HuH-7.5 (cell line): ENCODE measurements at places on chromosomes 16 and 17.

DNA sequence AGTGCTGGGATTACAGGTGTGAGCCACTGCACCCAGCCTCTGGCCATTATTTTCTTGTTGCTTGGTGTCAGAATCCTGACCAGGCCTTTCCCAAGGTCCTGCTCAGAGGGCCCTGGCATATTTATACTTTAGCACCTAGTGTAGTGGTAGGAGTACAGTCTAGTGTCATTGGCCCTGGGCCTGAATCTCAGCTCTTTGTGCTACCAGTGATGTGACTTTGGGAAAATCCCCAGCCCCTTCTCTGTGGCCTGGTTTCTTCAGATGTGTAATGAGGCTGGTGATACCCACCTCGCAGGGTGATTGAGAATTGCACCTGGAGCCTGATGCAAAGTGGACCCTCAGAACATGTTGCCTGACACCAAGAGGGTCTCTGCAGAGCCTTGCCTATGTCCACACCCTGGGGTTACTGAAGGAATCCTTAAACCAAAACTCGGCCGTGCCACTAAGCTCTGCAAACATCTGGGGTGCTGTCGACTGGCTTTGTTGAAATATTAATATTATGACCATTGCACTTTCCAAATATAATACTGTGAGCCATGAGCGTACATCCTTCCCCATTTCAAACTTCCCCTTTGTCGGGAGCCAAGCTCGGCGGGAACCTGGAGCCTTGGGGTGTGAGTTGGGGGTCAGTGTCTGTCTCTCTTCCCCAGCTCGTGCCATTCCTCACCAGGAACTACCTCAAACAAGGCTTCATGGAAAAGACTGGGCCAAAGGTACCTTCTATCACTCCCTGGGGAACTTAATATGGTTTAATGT is 18.0 kb upstream of the RNF135 start:
- no peak for DNase-seq

GRCh38 chr17:5843366-5844026 is 226.7 kb upstream of the WSCD1 start:
- no peak for DNase-seq

DNA sequence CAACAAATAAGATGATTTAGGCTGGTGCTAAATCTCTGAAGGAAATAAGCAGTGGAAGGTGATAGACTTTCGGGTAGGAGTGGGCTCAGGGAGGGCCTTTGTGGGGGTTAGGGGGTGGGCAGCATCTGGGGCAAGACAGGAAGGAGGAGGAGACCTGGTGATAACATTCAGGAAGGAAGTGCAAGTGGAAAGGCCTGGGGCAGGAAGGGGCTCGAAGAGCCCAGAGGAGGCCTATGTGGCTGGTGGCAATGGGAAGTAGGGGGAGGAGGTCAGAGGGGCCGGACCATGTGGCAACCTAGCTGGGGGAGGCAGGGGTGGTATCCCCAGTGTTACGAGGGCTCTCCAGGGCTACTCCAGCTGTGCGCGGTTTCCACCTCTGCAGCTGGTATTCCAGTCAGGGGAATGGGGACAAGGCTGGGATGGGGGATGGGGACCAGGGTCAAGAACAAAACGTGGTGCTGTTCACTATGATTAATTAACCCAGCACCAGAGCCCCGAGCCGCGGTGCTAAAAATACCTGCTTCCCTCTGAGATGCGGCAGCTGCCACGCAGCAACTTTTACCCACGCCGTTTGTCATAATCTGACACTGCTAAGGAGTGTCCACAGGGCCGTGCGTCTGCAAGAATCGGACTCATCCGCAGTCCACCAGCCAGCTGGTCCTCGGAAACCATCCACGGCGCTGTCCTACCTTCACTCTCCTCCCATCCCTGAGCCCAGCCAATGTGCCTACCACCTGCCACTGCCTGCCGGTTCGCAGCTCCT is 5.2 kb upstream of the CCDC182 start:
- DNase-seq, result no peak

DNA sequence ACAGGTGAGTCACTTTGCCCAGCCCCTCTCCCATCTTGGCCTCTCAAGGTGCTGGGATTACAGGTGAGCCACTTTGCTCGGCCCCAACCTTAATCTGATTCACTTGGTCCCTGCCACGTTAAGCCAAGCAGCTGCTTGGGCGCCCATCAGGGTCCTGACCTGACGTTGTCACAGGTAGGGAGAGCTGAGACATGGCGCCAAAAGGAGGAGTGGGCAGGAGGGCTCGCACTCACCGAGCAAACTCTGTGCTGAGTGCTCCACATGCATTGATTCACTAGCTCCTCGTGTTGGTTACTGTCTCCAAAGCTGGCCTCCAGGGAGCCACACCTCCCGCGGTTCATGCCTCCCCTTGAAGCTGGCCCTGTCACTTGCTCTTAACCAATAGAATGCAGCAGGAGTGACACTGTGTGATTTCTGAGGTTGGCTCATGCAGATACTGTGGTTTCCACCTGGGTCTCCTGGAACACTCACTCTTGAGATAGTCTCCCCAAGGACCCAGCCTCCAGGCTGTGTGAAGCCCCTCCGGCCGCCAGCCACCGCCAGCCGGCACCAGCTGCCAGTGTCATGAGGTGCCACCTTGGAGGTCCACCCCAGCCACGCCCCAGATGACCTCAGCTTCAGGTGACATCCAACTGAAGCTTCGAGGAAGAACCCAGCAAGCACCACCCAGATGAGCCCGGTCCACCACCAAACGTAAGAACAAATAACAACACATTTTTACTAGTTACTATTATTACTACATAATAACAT is 223.0 kb downstream of the GSG1L start:
- no peak for DNase-seq

GRCh38 chr17:5050278-5050677 is 15.1 kb upstream of the SLC52A1 start:
- DNase-seq, result no peak

- no peak for DNase-seq
Observed at GRCh38 chr17:44794851-44795413, 35.2 kb downstream of the GJC1 start.

- no peak for DNase-seq
Observed at GRCh38 chr16:27464626-27465482, 62.9 kb downstream of the IL21R start.

DNA sequence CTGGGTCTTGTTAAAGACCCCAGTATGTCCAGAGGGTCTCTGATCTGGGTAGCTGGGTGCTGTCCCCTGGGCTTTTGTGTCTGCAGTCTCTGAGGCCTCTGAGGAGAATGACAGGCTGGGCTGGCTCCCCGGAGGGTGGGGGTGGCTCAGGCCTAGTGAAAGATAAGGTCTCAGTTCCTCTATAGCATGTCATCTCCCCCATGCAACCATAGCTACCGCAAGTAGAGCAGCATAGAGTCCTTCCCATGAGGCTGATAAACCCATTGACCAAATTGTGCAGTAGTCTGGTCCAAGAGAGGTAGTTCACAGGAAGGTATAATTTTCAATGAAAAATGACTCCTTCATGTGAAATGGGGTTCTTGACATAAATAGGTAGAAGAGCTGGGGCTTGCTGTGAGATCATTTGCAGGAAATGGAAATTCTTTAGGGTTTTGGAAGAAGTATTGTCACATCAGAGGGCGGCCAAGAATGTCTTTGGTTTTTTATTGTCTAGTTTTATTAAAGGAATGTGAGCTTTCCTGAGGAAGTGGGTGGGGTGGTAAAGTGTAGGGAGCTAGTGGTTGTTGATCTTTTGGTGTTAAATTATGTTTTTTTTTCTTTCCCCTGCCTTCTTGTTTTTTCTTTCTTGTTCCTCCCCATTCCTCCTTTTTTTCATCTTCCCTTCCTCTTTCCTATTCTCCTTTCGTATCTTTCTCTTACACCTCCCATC is 21.0 kb downstream of the SLC7A6OS start:
- DNase-seq, result no peak

GRCh38 chr16:71480956-71481355 is 8.2 kb downstream of the ZNF19 start:
- DNase-seq, result no peak

DNA sequence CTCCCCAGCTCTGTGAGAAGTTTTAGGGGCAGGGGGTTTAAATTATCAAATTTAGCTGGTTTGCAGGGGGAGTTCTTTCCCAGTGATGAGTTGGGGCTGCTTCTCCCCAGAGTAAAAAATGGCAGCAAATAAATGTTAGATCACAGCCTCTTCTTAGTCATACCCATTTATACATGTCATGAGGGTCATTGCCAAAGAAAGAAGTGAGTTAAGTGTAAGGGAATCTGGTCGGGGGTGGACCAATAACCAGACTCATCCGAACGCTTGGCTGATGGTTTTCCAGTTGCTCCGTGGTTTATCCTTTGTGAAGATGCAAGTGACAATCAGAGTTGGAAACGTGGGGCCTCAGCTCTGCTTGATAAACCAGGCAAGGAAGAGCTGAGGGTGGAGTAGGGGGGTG is 87.1 kb downstream of the PLXDC1 start:
- no peak for DNase-seq

- peak; percentile 63 for DNase-seq
Observed at GRCh38 chr16:67278773-67279295, 498 bp upstream of the PLEKHG4 start.

DNA sequence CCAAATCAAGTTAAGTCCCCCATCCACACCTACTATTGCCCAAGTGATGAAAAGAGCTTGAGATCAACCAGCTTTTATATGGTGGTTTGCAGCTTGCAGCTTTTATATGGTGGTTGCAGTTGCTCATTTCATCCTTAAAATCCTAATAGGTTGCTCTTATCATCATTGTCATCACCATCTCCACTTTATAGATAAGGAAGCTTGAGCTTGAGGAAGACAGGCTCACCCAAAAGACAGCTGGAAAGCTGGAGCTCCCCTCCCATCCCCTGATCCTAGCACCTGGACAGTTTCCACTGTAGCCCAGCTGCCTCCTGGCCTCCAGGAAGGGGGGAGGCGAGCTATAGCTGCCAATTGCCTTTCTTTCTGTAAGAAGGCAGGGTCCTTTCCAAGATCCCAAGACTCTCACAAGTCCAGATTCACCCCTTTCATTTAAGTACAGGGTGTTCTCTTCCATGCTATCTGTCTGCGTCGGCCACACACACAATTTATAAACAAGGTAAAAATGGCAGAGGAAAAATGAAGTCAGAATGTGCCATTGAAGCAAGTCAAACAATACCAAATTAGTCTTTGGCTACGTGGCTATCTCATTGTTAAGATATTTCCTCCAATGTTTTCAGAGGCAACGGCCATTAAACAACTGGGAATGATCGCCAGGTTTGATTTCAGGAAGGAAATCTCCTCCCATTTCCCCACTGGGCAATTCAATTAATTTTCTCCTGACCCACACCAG is 63.3 kb downstream of the PECAM1 start:
- DNase-seq, result no peak

- DNase-seq, result no peak
Observed at GRCh38 chr17:33811004-33811760, 443.9 kb upstream of the CCL2 start.

DNA sequence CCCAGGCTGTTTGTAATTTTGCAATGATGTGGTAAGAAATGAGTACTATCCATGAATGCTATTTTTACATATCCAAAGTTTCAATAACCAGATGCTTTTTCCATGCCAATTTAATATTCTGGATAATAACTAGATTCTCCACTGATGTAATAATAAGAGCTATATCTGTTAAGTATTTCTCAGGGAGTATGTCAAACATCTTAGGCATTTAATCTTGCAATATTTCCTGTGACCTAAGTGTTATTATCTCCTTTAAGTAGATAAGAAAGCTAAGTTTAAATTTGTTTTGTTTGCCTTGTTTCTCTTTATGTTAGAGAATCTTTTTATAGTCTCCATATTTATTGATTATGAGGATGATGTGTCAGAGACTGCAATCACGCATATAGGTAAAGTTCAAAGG is 32.3 kb upstream of the HS3ST3A1 start:
- no peak for DNase-seq

DNA sequence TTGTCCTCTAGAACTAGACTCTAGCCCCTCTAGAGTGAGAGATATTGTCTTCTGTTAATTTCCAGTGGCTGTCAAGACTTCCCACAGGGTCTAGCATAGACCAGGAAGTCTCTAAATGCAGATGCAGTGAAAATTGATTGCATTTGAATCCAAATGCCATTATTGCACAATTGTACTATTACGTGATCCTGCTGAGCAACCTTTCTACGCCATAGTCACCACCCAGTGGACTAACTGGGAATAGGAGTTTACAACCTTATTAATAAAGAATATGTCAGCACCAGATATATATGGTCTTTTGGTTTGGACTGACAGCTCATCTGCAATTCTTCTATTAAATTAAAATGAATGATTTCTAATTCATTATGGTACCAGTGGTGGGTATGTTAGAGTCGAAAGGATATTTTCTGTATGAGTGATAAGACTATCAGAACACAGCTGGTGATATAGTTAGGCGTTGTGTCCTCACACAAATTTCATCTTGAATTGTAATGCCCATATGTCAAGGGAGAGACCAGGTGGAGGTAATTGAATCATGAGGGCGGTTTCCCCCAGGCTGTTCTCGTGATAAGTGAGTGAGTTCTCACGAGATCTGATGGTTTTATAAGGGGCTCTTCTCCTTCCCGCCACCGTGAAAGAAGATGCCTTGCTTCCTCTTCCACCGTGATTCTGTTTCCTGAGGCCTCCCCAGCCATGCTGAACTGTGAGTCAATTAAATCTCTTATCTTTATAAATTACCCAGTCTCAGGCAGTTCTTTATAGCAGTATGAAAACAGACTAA is 138.9 kb upstream of the CA10 start:
- no peak for DNase-seq

- DNase-seq, result no peak
Observed at GRCh38 chr16:77548151-77548550, 113.3 kb upstream of the ADAMTS18 start.

DNA sequence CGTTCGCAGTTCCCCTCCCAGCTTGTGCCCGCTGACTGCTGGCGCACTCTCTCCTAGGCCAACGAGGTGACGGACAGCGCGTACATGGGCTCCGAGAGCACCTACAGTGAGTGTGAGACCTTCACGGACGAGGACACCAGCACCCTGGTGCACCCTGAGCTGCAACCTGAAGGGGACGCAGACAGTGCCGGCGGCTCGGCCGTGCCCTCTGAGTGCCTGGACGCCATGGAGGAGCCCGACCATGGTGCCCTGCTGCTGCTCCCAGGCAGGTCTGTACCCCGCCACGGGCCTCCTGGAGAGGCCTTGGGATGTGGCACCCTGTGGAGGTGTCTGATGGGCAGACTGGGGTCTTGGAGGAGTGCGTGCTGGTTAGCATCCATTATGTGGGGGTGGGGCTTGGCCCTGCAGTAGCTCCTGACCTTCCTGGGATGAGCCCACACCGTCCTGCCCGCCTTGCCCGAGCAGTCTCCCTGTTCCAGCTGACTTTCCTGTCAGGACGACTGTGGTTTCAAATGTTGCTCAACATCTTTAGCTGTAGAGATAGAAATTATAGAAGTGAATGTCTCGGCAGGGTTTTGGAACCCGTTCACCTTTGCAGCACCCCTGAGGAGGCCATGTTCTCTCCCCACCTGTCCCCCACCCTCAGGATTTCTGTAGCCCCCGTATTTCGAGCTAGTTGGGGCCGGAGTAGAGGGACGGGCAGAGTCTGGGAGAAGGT is 44.9 kb upstream of the CAPN15 start:
- DNase-seq, result no peak

GRCh38 chr17:58333736-58334207 is 5.2 kb upstream of the TSPOAP1 start:
- DNase-seq, result no peak

- no peak for DNase-seq
Observed at GRCh38 chr17:10681866-10682446, 15.4 kb downstream of the SCO1 start.
